ENCODE measurements at places on chromosomes 4 and X. TPM values are rescaled to one million over a fixed set of nuclear protein-coding genes. Genes with fewer than 3 reads are reported as not detected.
A peak's percentile ranks its signal among the peaks of the same experiment; 100 is the strongest.

DNA sequence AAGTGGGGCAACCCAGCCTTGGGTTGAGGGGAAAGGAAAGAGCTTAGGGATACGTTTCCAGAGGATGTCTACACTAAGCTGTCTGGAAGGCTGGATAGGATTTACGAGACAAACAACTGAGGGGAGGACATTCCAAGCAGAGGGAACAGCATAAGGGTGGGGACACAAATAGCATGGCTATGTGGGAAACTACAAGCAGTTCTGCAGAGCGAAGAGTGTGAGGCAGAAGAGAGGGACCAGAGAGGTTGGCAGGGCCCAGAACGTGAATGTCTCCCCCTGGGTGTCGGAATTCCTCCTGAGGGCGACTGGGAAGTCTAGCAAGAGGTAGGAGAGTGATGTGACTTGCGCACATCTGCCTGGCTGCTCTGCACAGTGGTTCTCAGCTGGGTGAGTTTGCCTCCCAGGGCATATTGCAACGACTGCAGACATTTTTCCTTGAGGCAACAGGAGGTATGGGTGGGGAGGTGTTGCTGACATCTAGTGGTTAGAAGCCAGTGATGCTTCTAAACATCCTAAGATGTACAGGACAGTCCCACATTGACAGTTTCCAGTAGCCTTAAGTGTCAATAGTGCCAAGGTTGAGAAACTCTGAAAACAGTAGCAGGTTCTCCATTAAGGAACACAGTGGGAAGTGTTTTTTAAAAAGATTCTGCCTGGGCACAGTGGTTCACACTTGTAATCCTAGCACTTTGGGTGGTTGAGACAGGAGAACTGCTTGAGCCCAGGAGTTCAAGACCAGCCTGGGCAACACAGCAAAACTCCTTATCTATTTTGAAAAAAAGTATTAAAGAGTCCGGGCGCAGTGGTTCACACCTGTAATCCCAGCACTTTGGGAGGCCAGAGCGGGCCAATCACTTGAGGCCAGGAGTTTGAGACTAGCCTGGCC, 9.2 kb downstream of the NDUFA1 start:
- peak; percentile 64 for DNase-seq
- H3K36me3 ChIP-seq = peaks cover 35% of the 10 kb centered on the region
- H3K4me3 ChIP-seq = no peak overlapping the region

- H3K27me3 ChIP-seq = no peaks in the 10 kb centered on the region
- no peak overlapping the region for H3K27ac ChIP-seq
- DNase-seq = no peak
- H3K36me3 ChIP-seq = peaks cover 6% of the 10 kb centered on the region
- no peak overlapping the region for H3K4me3 ChIP-seq
- H3K4me1 ChIP-seq = no peaks in the 10 kb centered on the region
Observed at GRCh38 chrX:675955-676295, 45.3 kb downstream of the SHOX start.

DNA sequence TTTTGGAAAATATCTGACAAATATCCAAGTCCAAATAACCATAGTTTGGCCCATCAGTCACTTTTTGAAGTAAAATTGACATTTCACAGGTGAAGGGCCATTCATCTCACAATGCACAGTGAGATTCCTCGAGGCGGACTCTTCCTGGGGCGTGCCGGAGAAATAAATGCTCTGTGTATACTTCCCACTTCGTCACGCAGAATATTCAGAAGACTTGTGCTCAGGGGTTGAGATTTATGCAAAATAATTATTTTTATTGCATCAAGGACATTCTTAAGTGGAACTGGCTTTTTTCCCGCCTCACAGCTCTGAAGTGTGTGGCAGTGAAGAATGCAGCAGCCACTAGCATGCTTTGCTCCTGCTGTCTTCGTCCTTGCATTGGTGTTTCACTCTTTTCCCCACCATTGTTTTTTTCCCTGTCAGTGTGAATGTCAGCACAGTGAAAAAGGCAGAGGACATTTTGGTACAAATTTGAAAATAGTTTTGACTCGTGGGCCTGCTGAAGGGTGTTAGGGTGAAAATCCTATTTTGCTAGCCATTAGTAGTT, 70.6 kb downstream of the FAM193A start:
- no peak overlapping the region for H3K4me3 ChIP-seq
- peaks cover 5% of the 10 kb centered on the region for H3K4me1 ChIP-seq

GRCh38 chr4:119898211-119898610, 168.4 kb downstream of the MAD2L1 start:
- DNase-seq = no peak
- H3K27ac ChIP-seq = no peak overlapping the region
- no peaks in the 10 kb centered on the region for H3K36me3 ChIP-seq
- no peak overlapping the region for H3K4me3 ChIP-seq

DNA sequence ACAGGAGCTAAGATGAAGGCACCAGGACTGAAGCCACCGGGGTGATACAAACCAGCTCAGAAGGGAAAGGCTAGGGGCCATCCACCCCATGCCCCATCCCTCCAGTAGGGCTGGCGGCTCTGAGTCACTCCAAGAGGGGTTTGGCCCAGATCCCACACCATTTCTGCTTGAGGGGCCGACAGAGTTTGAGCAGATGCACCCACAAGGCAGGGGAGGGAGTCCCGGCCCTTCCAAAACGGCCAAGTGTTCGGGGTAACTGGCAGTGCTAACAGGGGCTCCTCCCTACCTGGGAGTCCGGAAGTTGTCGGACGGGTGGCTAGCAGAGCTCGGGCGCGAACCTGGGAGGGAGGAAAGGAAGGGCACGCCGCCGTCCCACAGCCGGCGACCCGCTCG, 412 bp downstream of the SLC10A3 start:
- H3K36me3 ChIP-seq = peaks cover 10% of the 10 kb centered on the region
- peak overlapping the region; percentile 76 for H3K4me3 ChIP-seq
- H3K27me3 ChIP-seq = peaks cover 10% of the 10 kb centered on the region
- peak; percentile 47 for DNase-seq

- peak overlapping the region; percentile 50 for H3K27ac ChIP-seq
- H3K27me3 ChIP-seq = no peaks in the 10 kb centered on the region
- H3K4me1 ChIP-seq = peaks cover 24% of the 10 kb centered on the region
- DNase-seq = no peak
- peak overlapping the region; percentile 86 for H3K4me3 ChIP-seq
- no peaks in the 10 kb centered on the region for H3K36me3 ChIP-seq
Observed at GRCh38 chr4:83283181-83283580, 1.4 kb downstream of the COQ2 start.

GRCh38 chr4:98749206-98749605, 90.8 kb upstream of the TSPAN5 start:
- H3K4me1 ChIP-seq = no peaks in the 10 kb centered on the region
- no peaks in the 10 kb centered on the region for H3K36me3 ChIP-seq
- H3K4me3 ChIP-seq = no peak overlapping the region
- H3K27me3 ChIP-seq = no peaks in the 10 kb centered on the region
- no peak overlapping the region for H3K27ac ChIP-seq

DNA sequence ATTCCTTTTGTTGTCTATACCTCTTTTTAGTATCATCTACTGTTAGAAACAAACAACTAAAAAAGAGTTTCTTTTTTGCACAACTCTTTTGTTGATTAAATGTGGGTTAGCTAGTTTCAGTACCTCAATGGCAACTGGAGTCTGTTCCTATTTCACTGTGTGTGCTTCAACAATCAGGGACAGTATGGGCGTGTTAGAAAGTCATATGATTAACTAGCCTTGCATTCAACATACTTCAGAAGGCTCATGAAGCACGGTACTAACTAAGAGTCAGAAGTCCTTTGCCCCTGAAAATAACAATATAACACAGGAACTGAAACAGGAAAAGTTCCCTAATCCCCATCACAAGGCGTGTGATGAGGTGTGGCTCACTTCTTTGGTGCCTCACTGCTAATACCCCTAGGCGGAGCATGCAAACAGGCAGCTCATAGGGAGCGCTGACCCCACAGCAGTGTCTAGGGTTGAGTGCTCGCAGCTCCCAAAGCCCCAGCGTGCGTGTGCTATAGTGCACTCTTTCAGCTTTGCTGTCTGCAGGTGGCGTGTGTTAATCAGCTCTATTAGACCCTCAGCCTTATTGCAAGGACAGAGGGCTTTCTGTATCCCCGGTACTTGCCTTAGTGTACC, 203.1 kb upstream of the NDST3 start:
- H3K4me1 ChIP-seq = no peaks in the 10 kb centered on the region
- no peak for DNase-seq
- H3K27ac ChIP-seq = no peak overlapping the region
- no peaks in the 10 kb centered on the region for H3K36me3 ChIP-seq
- H3K27me3 ChIP-seq = no peaks in the 10 kb centered on the region

GRCh38 chr4:5462896-5463295, 245.5 kb downstream of the EVC2 start:
- H3K36me3 ChIP-seq = no peaks in the 10 kb centered on the region
- DNase-seq = no peak
- no peaks in the 10 kb centered on the region for H3K4me1 ChIP-seq
- no peak overlapping the region for H3K27ac ChIP-seq
- no peak overlapping the region for H3K4me3 ChIP-seq

DNA sequence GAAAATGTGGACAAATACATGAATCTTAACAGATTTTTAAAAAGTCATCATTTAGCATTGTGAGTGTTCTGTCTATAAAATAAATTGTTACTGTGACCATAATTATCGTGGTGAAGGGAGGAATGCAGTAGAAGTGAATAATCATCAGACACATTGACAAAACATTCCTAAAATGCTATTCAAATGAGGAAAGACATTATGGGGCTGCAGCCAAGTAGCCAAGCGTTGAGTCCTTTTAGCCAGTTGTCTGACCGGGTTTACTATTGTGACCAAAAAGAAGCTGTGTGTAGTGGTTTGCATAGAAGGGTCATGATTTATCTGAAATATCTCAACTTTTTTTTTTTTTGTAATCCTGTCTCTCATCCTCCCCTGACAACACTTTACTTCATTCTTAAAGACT, 19.5 kb downstream of the WWC2 start:
- no peaks in the 10 kb centered on the region for H3K27me3 ChIP-seq
- peak overlapping the region; percentile 21 for H3K4me3 ChIP-seq
- H3K4me1 ChIP-seq = peaks cover 28% of the 10 kb centered on the region
- peaks cover 7% of the 10 kb centered on the region for H3K36me3 ChIP-seq
- H3K27ac ChIP-seq = peak overlapping the region; percentile 80
- DNase-seq = peak; percentile 57

GRCh38 chr4:106810122-106810521, 226.0 kb downstream of the DKK2 start:
- H3K27ac ChIP-seq = no peak overlapping the region
- H3K27me3 ChIP-seq = no peaks in the 10 kb centered on the region
- peaks cover 5% of the 10 kb centered on the region for H3K36me3 ChIP-seq
- H3K4me3 ChIP-seq = no peak overlapping the region
- no peak for DNase-seq
- no peaks in the 10 kb centered on the region for H3K4me1 ChIP-seq

DNA sequence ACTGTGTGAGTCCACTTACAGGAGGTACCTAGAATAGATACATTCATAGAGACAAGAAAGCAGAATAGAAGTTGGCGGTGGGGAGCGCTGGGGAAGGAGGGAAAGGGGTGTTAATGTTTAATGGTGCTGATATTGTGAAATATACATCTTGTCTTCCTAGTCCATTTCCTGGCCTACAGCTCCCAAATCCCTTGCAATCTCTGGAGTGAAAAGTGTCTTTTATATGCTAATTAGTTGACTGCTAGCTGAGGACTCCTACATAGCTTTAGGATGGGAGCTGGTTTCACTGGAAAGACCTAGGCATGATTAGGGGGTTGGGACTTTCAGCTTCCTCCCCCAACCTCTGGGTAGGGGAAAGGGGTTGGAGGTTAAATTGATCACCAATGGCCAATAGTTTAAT, 36.0 kb downstream of the FUNDC1 start:
- peaks cover 20% of the 10 kb centered on the region for H3K27me3 ChIP-seq
- no peak for DNase-seq
- H3K4me1 ChIP-seq = no peaks in the 10 kb centered on the region
- no peak overlapping the region for H3K4me3 ChIP-seq

- no peaks in the 10 kb centered on the region for H3K4me1 ChIP-seq
- peaks cover 4% of the 10 kb centered on the region for H3K36me3 ChIP-seq
- H3K27me3 ChIP-seq = no peaks in the 10 kb centered on the region
- no peak overlapping the region for H3K27ac ChIP-seq
- no peak overlapping the region for H3K4me3 ChIP-seq
- DNase-seq = peak; percentile 48
Observed at GRCh38 chr4:63717384-63717783, 691.9 kb downstream of the TECRL start.

DNA sequence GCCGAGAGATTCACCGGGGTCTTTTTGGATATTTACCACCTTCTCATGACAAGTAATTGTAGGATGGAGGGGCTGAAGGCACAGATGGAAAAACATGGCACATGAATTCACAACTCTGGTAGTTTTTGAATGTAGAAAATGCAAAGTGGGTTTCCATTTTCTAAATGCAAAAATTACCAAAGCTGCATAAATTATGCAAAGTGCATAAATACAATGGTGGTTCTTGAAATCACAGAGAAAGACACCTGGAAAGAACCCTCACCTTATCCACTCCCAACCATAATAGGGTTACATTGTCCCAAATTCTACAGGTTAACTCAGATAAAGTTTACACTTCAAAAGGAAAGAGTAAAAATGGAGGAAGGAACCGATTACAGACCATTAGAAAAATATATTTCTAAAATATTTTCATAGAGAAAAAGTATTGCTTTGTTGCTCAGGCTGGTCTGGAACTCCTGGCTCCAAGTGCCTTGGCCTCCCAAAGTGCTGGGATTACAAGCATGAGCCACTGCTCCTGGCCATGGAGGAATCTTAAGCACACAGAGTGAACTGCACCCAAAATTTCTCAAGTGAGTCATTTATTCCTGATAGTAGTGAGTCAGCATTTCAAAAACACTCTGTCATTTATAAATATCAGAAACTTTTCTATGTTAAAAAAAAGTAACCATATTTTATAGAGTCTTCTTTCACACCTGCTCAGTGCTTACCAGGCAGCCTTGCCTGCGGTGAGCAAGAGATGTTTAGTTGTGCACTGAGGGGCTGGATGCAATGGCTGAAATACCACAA, 101.4 kb downstream of the FIP1L1 start:
- peak; percentile 80 for DNase-seq
- H3K4me1 ChIP-seq = peaks cover 35% of the 10 kb centered on the region
- H3K27ac ChIP-seq = peak overlapping the region; percentile 31
- no peak overlapping the region for H3K4me3 ChIP-seq

- no peak overlapping the region for H3K27ac ChIP-seq
- no peaks in the 10 kb centered on the region for H3K36me3 ChIP-seq
- no peak for DNase-seq
- H3K27me3 ChIP-seq = peaks cover 27% of the 10 kb centered on the region
- no peaks in the 10 kb centered on the region for H3K4me1 ChIP-seq
Observed at GRCh38 chrX:135087867-135088266, 32.5 kb downstream of the ETDB start.

DNA sequence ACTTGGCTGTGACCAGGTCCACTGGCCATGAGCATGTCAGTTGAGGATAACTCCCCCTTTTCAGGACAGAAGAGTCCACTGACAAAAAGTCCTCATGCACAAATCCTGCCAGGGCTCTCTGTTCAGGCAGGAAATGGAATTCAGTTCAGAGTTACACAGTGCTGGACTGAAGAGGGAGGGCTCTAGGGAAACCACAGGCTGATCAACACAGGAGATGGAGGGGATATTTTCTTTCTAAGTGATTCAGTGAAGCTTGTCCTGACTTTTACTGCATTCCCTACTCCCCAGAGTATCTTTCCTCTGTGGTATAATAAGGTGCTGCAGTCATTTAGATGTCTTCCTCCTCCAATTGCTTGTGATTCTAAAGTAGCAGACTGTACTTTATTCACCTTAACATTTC, 335.5 kb upstream of the IGFBP7 start:
- no peak overlapping the region for H3K27ac ChIP-seq
- H3K4me1 ChIP-seq = no peaks in the 10 kb centered on the region
- H3K4me3 ChIP-seq = no peak overlapping the region
- peaks cover under 1% of the 10 kb centered on the region for H3K36me3 ChIP-seq
- DNase-seq = no peak

Gene ARX
- not detected for total RNA-seq

Gene USP26
- not detected for total RNA-seq

Gene SATL1
- total RNA-seq = not detected

Gene CLCN3
- 67.8 TPM for total RNA-seq

Gene SYTL5
- not detected for total RNA-seq

Gene TMPRSS11B
- total RNA-seq = not detected

Gene STATH
- total RNA-seq = not detected
